Kasumi-1 (cell line): ENCODE measurements at places on chromosomes 13 and 19.
A peak's percentile ranks its signal among the peaks of the same experiment; 100 is the strongest.

DNA sequence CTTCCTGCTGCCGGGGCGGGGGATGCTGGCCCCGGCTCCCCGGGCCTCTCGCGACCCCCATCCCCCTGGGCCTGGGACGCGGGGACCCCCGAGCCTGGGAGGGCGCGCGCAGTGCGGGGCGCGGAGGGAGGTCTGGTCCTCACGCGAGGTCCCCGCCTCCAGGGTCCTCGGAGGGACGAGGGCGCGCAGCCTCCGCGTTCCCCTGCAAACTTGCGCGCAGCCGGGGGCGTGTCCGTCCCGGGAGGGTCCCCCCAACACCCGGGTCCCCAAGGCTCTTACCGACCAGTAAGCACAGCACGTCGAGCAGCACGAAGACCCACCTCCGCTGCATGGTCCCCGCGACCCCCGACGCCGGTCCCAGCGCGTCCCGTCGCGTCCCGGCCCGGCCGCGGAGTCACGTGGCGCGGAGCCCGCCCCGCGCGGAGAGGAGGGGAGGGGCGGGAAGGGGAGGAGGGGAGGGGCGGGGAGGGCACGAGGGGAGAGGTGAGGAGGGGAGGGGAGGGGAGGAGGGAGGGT lies at the start of gene PLPP2:
TSS of gene PLPP2 (minus strand) at position 398 of the 516 bp plus-strand sequence. CDS start at position 331, 67 bp downstream.
- no peak for DNase-seq

DNA sequence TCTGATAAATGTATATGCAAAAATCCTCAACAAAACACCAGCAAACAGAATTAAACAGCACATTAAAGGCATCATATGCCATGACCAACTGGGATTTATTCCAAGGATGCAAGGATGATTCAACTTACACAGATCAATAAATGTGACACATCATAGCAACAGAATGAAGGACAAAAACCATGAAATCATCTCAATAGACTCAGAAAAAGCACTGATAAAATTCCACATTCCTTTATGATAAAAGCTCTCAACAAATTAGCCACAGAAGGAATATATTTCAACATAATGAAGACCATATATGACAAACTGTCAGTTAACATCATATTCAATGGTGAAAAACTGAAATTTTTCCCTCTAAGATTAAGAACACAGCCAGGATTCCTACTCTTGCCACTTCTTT lies 691.6 kb downstream of the DIAPH3 start:
- no peak for DNase-seq

DNA sequence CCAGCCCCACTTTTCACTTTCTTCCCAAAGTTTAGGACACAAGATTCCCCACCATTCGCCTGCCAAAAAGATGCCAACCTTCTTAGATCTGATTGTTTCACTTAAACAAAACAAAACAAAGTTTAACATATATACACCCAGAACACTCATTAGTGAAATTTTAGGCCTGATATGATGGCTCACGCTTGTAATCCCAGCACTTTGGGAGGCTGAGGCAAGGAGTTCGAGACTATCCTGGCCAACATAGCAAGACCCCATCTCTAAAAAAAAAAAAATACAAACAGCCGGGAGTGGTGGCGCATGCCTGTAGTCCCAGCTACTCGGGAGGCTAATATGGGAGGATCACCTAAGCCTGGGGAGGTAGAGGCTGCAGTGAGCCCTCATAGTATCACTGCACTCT lies 4.9 kb downstream of the PGPEP1 start:
- DNase-seq: no peak

DNA sequence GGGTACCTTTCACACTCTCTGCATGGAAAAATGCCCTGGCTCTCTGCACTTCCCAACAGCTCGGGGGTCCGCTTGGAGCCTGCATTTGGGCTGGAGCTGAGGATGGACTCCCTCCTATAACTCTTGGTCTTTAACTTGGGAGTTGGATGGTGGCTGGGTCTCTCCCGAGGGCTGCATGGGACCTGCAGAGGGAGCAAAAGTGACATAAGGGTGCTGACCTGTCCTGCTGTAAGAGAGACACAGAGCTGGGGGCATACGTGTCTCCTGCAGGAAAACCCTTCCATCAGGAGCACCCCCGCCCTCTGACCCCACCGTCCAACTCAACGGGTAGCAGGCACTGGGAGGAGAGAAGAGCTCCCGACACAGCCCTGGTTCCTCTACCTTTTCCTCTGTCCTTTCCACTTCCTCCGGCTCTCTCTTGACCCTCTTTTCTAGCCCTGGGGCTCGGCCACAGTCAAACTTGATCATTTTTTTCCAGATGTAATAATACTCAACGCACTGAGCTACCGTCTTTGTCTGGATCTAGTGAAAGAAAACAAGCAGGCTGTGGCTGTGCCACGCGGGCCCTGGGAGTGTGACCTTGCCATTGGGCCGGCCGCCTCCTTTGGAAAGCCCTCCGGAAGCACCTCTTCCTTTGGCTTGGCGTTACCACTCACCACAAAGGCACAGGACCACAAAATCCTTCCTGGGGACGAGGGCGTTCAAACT lies 6.8 kb upstream of the NAPA start:
- no peak for DNase-seq

- peak; percentile 72 for DNase-seq
Observed at GRCh38 chr13:26698392-26699196, 62.0 kb downstream of the GPR12 start.

DNA sequence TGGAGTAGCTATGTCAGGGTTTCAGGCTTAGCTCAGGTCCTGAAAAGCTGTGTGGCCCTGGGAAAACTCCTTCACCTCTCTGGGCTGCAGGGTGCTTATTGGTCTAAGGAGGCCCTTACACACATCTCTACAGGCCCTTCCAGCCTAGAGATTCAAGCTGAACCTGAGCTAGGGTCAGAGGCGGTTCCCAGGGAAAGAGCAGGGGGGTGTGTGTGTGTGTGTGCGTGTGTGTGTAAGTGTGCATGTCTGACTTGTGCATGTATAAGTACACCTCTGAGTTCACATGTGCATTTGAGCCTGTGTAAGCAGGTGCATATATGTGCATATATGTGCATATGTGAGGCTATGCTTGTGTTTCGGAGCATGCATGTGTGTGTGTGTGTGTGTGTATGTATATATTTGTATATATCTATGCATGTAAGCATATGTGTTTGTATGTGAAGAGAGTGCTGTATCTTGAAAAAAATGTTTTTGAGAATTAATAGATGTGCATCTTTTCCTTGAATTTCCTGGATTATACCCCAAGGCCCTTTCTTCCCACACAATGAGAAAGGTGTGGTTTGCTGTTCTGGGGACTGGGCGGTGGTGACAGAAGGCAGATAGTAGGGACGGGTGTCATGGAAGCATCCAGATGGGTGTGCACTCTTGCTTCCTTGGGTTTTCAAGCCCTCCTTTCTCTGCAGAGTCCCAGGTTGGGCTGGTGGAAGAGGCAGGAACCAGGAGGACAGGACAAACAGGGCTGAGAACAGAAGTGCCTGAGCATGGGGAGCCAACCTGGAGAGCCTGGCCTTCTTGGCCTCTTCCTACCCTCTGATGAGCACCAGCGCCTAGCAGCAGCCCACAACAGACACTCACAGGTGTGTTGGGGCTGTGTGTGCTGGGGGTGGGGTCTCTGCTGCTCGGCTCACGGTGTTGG lies 150.3 kb upstream of the TSHZ3 start:
- DNase-seq: no peak

DNA sequence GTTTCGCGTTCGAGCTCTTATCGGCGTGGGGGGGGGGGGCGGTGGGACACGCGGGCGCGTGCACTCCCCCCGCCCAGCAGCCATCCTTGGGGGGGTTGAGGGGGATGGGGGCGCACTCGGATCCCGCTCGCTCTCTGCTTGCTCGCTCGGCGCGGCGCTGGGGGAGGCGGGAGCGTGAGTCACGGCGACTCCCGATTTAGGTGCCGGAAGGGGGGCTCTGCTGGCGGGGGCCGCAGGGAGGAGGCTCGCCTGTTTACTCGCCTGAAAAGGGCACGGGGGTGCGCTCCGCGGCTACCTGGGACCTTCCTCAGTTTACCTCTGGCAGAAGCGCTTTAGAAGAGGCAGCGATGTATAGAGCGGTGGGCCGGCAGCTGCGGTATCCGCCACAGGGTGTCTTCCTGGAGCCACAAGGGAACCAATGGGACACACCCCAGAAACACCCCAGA lies 1.1 kb upstream of the PDE4A start:
- no peak for DNase-seq

DNA sequence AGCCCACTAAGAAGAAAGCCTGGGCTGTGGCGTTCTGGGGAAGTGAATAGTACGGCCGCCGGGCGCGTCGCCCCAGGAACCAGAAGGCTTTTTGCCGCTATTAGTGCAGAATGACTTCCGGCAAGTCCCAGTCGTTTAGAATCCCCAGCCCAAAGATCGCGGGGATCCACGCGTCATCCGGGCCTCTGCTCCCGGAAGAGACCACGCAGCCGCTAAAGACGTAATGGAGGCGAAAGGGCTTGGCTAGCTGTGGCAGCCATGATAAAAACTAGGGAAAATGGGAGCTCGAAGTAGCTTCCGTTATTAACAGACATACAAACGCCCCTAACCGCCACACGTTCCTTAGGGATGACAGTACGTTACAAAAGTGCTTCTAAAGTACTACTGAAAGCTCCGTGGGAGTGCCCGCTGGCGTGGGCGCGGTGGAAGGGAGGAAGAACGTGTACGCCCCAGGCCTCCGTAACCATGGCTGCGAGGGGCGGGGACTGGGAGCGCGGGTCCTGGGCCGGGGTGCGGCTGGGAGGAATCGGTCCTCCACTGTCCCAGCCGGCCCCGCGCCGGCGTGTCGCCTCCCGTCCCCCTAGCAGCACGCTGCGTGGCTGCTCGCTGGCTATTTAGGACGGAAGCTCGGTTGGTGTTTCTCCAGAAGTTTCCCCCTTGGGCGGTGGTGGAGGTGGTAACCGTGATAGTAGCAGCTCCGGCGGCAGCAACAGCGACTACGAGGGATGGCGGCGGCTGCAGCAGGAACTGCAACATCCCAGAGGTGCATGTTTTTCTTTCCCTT lies at the start of gene SUGT1:
TSS of gene SUGT1 (plus strand) at position 641 of the 784 bp plus-strand sequence. CDS start at position 726, 85 bp downstream.
- peak; percentile 97 for DNase-seq

- no peak for DNase-seq
Observed at GRCh38 chr19:24101459-24102115, 14.6 kb downstream of the ZNF254 start.

DNA sequence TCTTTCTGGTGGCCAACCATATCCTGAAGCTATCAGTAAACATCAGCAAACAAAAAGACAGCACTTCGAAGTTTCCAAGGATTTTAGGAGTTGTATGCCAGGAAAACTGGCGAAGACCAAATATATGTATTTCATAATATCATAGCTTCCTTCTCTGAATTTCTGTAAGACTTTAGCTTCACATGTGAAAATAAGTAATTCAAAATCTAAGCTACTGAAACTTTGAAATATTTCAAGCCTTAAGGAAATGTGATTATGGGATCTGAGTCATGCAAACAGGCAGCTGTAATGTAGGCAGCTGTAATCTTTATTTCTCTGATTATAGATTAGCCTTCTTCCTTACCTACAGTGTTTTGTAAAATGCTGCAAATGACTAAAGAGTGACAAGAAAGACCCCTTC lies 70.7 kb upstream of the ANKRD10 start:
- no peak for DNase-seq

DNA sequence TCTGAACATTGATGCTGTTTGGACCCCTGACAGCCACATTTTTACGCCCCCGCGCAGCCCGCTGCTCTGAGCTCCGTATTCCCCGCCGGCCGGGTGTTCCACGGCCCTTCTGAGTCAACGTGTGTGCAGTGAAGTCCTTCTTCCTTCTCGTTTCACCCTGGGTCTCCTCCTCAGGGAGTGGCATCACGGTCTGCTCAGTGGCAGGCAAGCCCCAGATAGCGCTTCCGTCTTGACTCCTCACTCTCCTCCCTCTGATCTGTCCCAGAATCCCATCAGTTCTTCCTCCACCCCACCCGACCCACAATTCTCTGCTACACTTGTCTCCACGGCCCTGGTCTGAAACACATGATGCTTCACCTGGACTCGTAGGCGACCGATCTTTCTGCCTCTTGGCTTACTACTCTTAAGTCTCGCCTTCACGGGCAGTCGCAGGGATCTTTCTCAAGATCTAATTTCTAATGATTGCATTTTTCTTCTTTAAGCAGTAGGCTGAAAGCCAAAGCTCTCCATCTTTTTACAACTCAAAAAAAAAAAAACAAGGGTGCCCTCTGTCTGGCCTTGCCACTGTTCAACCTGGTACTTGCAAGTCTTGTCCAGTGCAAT lies 33.9 kb downstream of the CCNE1 start:
- DNase-seq: peak; percentile 24

DNA sequence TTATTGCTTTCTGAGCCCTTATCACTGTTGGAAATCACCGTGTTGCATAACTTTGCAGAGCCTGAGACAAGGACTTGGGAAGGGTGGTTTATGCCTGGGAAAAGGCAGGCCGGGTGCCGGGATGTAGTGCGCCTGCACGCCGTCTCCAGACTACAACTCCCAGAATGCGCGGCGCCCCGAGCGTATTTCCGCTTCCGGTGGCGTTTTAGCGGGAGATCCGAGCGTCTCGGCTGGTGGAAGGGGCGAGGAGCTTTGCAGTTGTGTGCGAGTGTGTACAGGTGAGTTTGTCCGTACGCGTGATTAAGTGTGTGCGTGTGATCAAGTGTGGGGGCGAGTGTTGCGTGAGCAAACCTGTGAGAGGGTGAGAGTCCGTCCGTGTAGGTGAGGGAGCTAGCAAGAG lies 75.4 kb downstream of the PEG3 start:
- DNase-seq: no peak

- DNase-seq: no peak
Observed at GRCh38 chr13:25018729-25019115, 77.2 kb upstream of the PABPC3 start.

GRCh38 chr13:109548374-109548773 lies 238.0 kb downstream of the IRS2 start:
- no peak for DNase-seq

GRCh38 chr19:50924586-50924985 lies 13.4 kb upstream of the KLK4 start:
- no peak for DNase-seq

GRCh38 chr13:29761815-29762214 lies 88.6 kb downstream of the UBL3 start:
- no peak for DNase-seq

- peak; percentile 3 for DNase-seq
Observed at GRCh38 chr13:39197647-39198007, 159.4 kb downstream of the NHLRC3 start.

DNA sequence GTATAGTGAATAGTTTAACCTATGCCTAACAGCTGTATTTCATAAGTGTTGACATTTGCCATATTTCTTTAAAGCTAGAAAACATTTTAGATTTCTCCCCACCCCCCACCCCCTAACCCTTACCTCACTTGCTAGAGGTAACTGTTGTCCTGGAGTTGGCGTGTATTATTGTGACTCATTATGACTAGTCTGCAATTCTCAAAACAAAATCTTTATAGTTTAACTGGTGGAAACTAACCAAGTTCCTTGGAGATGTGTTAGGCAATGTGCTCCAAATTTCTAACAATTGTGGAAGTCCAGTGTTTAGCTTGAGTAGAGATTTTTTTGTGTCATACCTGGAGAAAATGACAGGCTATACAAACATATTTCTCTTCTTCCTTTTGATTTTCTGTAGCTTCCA lies 38.0 kb downstream of the KCTD4 start:
- DNase-seq: no peak

GRCh38 chr19:43738780-43739211 lies 16.0 kb downstream of the SMG9 start:
- no peak for DNase-seq

GRCh38 chr13:67277581-67277980 lies 47.4 kb upstream of the PCDH9 start:
- no peak for DNase-seq
